ENCODE measurements at places on chromosomes 11 and 22. TPM values are rescaled to one million over a fixed set of nuclear protein-coding genes. Genes with fewer than 3 reads are reported as not detected.

GDPD4 gene
- not detected for total RNA-seq

- DNase-seq = no peak
These were observed 589.7 kb upstream of the KIRREL3 start for GRCh38 chr11:127590314-127590713.

DNA sequence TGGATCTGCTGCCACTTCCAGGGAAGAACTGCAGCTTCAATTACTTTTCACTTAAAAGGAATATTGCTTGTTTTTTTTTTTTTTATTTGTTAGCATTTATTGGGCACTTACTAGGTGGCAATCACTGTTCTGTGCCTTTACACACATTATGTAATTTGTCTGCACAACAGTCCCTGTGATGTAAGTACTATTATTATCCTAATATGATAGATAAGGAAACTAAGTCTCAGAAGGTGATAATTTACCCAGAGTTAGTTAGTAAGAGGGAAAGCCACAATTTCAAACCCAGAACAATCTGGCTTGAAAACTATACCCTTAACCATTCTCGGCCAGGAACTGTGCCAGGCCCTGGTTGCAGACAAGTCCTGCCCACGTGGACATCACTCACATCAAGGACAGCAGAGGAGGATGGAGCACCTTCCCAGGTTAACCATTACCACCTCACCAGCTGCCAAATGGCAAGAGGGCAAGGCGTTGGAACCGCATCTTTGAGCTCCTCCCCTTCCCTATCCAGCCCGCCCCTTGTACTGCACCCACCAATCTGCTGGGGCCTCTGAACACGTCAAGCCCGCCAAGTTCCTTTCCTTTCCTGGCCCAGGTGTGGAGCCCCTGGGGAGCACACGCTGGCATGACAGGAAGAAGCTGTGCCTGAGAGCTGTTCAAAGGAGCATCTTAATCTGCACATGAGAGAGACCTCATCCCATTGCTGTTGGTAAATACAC, 78.4 kb downstream of the NAV2 start:
- DNase-seq = no peak

DNA sequence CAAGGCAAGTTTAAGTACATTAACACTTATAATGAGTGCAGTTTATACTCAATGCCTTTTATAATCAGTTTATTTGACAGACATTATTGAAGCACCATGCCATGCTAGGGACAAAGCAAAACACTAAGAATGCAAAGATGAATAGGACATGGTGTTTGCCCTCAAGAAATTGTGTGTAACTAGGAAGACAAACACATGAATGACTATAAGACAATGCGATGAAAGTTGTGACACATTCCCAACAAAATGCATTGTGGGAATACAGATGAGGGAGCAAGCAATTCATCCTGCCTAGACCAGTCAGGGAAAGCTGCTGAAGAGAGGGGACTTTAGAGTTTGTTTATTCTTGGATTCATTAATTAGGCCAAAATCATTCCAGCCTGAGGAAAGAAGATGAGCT, 133.8 kb upstream of the TRPC6 start:
- DNase-seq = no peak

IL17REL gene
- not detected for total RNA-seq

- DNase-seq = peak; percentile 37
These were observed 63.5 kb downstream of the SIK2 start for GRCh38 chr11:111665777-111666176.

DNA sequence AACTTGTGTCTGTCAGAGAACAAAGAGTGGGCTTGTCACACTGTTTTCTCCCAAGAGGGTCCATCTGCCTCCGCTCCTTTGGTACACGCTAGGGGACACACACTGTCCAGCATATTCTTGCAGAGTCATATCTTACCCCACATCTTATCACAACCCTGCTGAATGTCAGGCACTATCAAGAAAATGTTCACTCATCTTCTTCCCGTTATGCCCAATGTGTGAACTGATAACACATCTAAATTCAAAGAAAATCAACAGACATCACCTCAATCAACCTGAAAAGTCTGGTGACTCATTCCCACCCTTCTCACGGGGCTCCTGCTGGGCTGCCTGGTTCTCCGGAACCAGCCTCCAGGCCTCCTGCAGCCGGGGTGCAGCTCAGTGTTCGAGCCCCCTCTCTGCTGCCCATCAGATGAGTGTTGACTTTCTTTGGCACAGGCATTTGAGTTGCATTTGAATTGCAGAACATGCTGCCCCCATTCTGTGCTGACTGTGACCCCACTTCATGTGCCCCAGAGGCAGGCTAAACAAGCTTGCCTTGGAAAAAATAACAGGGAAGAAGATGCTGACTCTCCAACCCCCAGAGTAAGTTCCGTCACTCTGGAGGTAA, 19.4 kb downstream of the GRAP2 start:
- DNase-seq = peak; percentile 70

FOSL1 gene
- 2.3 TPM for total RNA-seq

DNA sequence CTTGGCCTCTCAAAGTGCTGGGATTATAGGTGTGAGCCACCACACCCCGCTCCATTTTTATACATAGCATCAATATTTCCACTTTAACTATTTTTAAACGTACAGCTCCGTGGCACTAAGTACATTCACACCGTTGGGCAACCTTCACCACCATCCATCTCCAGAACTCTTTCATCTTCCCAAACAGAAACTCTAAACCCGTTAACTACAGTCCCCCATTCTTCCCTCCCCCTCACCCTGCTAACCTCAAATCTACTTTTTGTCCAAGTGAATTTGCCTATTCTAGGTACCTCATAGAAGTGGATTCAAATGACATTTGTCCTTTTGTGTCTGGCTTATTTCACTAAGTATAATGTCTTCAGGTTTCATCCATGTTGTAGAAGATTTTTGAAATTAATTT, 3.4 kb downstream of the IGLL1 start:
- DNase-seq = no peak

GRCh38 chr11:66035653-66036333, 9.5 kb upstream of the CATSPER1 start:
- DNase-seq = no peak

GRCh38 chr11:122214567-122214966, 98.6 kb upstream of the BLID start:
- no peak for DNase-seq

All from activated CD8-positive, alpha-beta T cell treated with anti-CD3 and anti-CD28 coated beads, Interleukin-2, amount 10 ng/mL, durations not matched to agents 7 days and 5 days (primary cell).